ENCODE measurements at places on chromosomes 7 and 10.

DNA sequence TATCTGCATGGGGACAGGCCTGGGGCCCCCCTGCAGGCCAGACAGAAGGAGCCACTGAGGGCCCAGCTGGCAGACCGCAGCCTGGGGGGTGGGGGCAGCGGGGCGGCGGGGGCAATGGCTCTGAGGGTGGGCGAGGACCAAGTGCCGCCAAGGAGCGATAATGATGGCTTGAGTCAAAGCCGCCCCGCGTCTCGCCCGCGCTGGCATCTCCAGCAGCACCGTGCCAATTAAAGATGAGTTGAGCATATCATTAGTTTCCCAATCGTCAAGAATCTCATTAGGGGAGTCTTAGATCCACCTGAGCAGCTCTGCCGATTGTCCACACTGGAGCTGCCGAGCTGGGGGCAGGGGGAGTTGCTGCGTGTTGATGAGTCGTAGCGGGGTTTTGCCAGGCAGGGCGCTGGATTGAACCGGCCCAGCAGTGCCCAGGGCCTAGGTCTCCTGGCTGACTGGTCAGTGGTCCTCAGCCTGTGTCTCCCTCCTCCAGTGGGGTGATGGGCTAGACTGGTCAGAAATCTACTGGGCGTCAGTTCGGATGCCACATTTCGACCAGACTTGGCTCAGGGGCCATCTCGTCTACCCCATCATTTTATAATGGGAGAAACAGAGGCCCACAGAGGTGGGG is 41.0 kb upstream of the PSMG3 start:
- DNase-seq = no peak

DNA sequence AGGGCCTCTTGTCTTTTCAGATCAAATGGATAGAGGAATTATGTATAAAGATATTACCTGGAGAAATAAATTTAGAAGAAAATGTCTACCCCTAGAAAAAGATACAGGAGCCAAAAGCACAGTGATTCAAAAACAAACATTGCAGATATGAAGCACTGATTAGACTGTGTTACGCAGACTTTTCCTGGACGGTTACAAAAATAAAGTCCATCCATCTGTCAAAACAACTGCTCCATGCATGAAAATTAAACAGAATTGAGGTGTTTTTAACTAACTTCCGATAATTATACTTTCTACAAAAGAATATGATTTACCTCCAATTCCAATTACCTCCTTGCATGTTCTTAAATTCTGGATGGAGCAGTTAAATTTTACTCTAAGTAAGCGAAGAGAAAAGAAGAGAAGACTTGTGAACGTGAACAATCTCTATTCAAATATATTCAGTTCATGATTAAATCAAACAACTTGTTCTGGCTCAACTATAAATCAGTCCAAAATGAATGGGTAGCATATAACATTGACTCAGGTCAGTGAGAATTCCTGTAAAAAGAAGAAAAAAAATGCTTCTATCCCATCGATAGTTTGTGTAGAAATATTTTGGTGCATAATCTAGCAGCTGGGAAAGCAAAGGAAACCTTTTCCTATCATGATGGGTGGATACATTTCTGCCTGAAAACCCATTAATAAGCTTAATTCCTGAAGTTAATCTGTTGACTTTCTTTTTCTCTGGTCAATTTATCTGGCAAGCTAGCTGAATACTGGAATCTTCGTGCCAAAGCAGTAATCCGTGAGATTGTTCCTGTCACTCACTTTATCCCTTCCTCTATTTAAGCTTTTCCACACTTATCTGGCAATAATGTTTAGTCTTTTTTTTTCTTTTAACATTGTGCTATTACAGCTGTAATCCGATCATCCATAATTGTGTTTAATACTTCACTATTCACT is 80.4 kb downstream of the SEMA3A start:
- no peak for DNase-seq

DNA sequence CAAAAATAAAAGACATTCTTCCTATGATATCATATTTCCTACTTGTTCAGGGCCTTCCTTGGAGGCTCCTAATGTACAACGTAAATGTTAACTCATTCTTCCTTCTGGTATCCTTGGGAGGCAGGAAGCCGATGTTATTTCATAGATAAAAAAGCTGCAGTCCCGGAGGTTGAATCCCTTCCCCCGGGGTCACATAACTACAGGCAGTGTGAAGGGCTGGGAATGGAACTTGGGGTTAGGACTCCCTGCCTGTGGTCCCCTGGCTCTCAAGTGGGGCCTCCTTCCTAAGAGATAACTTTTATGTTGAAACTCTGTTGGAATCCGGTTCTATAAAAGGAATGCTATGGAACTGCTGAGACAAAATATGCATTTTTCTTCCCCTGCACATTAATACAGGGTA is 14.9 kb upstream of the CCDC3 start:
- DNase-seq = no peak

GRCh38 chr10:122845783-122846332 is at the start of gene CUZD1:
TSS of gene CUZD1 (minus strand) at chr10:122845857. CDS start at chr10:122845843, 14 bp downstream.
- no peak for DNase-seq

- DNase-seq = no peak
Measured at GRCh38 chr10:109929501-109930219, 6.3 kb upstream of the XPNPEP1 start.

DNA sequence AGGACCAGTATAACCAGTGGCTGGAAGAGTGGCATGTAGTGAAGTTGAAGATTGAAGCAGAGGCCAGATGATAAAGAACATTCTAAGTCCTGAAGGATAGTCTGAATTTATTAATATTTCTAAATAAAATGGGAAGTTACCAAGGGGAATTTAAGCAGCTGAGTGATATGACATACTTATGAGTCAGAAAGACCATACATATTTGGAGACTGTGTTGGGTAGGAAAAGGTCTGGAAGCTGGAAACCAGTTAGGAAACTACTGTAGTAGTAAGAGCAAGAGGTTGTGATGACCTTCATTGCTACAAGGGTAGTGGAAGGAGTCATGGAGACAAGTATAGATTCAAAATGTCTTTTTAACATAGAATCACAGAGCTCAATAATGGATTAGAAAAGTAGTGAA is 752.3 kb downstream of the SUGCT start:
- no peak for DNase-seq

DNA sequence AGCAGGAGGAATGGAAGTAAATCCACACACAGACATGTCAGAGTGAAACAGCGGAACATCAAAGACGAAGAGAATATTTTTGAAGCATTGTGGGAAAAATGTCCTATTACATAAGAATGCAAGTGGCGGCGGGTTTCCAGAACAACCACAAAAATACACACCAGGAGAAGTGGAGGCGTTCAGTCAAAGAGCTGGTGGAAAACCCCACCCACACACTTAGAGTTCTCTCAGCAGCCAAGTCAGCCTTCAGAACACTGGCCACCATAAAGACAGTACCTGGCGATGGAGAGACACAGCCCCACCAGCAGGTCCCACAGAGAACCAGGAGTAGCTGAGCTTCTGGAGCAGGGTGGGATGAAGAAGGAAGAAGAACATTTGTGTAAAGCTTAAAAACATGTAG is 23.7 kb downstream of the NKX6-2 start:
- DNase-seq = no peak

- DNase-seq = no peak
Measured at GRCh38 chr10:117542706-117543224, at the start of gene EMX2. TSS of gene EMX2 (plus strand) at chr10:117542746. CDS start at chr10:117543268, 522 bp downstream.

GRCh38 chr10:131085091-131085860 is 226.2 kb downstream of the TCERG1L start:
- no peak for DNase-seq

- no peak for DNase-seq
Measured at GRCh38 chr7:136045992-136046391, 68.8 kb upstream of the MTPN start.

DNA sequence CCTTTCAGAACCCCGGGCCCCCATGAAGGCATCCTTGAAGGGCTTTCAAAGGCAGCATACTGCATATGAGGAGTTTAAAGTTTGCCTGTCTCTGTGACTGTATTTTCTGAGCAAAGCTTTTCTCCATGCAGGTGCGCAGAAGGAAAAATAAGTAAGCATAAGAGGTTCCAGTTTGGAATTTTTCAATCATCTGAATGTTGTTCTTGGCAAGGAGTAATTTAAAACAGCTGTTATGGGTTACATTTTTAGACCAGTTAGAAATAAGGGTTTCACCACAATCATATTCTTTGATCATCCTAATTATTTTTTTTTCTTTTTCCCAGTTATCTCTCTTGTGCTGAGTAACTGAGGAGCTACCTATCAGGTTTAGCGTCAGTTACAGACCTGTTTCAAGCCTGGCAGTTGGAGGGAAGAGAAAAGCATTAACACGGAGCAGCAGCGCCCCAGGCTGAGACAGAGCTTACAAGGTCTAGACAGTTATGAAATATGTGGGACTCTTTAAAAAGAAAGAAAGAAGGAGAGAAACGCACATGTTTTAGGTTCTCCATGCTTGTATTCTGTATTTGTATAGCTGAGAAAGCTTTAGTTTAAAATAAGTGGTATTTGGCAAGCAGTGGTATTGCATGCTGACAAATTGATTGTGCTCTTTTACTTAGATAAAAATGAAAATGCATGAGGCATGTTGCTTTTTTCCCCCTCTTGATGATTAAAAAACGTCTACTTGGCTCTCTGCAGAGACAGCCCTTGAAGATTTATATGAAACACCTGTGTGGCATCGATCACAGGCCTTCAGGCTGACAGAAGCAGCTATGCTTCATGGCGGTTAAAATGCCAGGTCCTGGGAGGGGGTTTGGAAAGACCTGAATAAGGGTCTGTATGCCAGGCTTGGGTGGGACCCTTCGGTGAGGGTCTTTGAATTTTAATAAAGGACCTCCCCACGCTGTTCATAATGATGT is 157.6 kb downstream of the GRK5 start:
- no peak for DNase-seq

DNA sequence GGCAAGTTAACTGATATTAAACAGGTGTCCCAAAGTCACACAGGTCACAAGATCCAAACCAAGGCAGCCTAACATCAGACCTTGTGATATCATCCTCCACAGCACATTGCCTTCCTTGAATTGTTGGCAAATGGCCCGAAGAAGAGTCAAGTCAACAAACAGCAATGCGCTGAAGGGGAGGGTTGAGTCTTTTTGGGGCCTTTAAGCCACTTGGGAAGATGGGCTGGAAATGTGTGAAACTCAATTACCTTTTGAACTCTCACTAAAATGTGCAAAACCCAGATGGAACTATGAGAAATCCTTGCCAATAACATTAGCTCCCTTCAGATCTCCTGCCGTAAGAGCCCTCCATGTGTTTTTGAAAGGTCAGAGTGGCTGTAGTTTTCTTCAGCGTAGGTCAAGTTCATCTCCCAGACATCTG is 47.9 kb upstream of the STK17A start:
- DNase-seq = no peak

GRCh38 chr7:42661312-42661711 is 250.6 kb downstream of the C7orf25 start:
- no peak for DNase-seq

DNA sequence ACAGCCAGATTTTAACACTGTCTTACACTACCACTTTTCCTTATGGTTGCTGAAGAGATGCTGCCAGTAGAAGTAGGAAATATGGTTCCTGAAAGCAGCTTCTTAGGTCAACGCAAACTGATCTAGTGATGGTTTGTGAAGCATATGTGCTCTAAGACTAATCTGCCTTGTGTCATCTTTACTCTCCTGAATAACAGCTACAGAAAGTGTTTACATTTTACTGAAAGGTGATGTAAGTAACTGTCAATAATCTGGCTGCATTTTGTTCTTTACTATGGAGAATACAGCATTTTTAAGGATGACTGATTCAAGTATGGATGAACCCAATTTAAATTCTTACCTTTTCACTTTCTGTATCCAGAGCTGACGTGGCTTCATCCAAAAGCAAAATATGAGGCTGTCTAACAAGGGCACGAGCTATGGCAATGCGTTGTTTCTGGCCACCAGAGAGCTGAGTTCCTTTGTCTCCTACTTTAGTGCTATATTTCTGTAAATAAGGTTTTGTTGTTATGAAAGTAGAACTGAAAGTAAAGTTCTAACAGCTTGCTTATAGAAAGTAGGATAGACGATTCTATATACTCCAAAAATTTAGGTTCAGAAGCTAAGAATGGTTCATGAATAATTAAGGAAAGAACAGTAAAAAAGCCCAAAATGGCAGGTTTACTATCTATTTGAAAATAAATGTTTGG is 30.2 kb upstream of the ABCB4 start:
- no peak for DNase-seq

DNA sequence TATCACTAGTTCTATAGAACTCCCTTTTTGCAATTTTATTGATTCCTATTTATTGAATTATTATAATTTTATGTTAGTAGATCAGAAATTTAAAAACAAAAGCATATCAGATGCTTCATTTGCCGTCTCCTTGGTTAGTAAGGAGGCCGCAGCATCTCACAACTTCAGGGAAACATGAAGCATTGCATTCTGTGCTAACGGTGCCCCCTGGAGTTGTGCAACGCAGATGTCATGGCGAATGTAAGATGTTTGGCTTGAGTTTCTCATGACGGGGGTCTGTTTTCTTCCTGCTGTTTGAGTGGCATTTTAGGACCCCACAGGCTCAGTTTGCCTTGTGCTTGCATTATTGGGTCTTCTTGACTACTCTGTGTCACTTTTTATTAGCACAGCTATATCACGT is 124.8 kb downstream of the CNNM2 start:
- DNase-seq = no peak

GRCh38 chr10:124870854-124871425 is 69.3 kb downstream of the ABRAXAS2 start:
- no peak for DNase-seq

GRCh38 chr10:34775044-34775637 is 40.0 kb downstream of the PARD3 start:
- DNase-seq = no peak

DNA sequence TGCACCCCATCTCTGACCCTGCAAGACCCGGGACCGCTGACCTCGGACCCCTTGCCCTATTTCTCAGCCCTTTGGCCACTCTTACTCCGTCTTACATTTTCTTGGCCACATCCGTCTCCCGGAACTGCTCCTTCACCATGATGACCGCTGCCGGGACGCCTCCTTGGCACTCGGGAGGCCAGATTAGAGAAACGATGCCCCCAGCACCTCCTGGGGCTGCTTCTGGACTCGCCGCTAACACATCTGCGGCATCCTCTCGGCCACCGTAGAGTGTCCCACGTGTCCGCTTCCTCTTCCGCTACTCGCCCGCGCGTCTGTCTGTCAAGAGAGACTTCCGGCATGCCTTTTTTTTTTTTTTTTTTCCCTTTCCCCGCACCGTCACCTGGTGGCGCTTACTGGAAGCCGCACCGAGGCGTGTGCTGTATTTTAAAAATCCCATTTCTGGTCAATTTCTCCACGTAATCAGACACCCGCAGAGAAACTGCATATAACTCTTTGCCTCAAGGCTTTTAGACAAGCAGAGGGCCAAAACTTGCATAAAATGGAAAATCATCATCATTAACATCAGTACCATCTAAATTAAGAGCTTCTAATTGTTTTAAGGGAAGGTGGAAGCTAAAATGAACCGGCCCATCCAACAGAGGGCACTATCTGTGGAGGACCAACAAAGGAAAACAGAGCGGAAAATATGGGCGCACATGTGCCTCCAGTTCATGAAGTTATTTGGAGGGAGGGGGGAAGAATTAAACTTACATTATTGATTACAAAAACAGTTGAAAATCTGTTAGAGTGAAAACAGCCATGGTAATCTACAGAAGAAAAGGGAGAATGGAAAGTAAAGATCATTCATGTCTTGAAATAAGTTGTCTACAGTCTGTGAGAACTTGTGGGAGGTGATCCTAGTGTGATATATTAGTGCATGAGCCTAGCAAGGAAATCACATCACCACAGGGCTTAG is at the start of gene POLR3A:
TSS of gene POLR3A (minus strand) at position 247 of the 958 bp plus-strand sequence. CDS start at position 139, 108 bp downstream.
- DNase-seq = peak; percentile 88

Data from NAMALWA (cell line).